ENCODE measurements at places on chromosomes 4 and X.

- DNase-seq, result no peak
Measured at GRCh38 chr4:47101453-47101852, 70.1 kb downstream of the GABRB1 start.

DNA sequence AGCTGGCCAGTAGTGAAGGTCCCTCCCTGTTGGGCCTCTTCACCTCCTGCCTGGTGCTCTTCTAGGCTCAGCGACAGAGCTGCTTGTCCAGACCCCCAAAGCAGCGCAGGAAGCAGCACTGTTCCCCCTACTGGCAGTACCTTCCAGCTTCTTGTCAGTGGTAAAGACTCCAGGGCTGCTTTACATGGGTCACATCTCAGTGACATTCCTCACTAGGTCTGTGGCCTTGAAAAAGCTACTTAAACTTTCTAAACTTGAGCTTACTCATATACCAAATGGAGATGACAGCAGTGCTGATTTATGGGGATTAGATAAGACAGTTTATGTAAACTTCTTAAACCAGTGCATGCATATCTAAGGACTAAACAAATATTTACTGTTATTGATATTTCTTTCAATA, 117.3 kb downstream of the FAT4 start:
- no peak for DNase-seq

- no peak for DNase-seq
Measured at GRCh38 chr4:124708517-124709300, 3.8 kb downstream of the ANKRD50 start.

DNA sequence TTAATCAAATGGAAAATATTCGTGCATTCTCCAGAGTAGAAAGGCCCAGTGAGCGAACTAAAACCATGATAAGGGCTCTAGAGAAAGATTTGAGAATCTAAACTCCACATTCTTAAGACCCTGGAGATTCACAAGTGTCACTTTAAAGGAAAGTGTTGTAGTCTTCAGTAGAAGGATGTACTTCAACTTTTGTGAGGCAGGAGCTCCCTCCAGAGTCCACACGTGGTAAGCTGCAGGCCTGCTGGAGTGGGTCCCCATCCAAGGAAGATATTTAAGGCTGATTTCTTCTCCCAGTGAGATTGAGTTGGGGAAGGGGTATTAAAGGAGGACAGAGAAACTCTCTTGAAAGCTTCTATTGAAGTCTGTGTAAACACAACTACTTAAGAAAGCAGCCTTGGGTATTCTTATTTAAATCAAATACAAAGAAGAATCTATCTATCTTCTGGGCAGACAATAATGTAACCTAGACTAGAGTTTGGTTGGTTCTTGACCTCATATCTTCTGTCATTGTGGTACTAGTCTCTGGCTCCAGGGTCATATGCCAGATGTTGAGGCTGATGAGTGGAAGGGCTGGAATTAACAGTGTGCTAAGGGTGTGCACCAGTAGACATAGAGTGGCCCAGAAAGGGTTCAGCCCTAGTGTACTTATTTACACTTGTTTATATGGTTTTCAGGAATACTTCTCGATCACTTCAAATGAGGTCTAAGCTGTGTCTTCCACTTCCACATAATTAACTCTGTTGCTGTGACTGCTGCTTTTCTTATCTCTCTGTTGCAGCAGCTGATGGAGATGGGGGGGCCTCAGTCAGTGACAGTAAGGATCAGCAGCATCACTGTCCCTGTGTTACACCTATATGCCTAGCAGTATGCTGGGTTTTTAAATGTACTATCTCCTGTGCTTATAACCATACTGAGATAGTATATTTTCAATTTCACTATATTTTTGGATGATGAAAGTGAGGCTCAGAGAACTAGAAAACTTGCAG, 76.1 kb downstream of the HMGB2 start:
- no peak for DNase-seq

DNA sequence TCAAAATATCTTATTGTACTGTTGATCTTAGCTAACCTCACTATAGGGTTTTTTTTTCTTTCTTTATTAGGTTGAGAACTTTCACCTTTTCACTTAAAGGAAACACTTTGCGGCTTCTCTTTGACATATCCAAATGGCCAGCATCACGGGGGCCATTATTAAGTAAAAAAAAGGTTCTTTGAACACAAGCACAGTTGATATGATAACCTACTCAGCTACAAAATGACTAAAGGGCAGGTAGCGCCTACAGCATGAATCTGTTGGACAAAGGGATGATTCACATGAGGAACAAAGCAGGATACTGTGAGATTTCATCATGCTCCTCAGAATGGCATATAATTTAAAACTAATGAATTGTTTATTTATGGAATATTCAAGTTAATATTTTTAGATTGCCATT, 119.6 kb downstream of the CCSER1 start:
- DNase-seq, result no peak

DNA sequence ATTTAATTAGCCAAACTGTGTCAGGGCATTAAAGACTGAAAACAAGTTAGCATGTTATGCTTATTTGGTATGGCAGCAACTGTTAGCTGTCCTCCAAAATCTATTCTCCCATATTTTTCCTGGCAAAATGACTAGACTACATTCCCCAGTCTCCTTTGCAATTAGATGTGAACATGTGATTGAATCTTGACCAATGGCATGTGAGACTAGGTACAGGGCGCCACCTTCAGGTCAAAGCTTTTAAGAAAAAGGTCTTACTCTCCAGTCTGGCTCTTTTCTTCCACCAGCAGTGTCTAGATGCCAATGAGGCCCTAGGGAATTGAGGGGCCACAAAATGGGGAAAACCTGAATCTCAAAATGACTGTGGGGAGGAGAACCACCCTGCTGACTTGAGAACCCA, 408.2 kb downstream of the SMARCA1 start:
- DNase-seq, result no peak

- DNase-seq, result no peak
Measured at GRCh38 chr4:146585761-146586333, 52.8 kb upstream of the POU4F2 start.

GRCh38 chr4:87007528-87008446, 73.0 kb downstream of the AFF1 start:
- no peak for DNase-seq

- no peak for DNase-seq
Measured at GRCh38 chrX:56268888-56269287, 36.7 kb downstream of the KLF8 start.

DNA sequence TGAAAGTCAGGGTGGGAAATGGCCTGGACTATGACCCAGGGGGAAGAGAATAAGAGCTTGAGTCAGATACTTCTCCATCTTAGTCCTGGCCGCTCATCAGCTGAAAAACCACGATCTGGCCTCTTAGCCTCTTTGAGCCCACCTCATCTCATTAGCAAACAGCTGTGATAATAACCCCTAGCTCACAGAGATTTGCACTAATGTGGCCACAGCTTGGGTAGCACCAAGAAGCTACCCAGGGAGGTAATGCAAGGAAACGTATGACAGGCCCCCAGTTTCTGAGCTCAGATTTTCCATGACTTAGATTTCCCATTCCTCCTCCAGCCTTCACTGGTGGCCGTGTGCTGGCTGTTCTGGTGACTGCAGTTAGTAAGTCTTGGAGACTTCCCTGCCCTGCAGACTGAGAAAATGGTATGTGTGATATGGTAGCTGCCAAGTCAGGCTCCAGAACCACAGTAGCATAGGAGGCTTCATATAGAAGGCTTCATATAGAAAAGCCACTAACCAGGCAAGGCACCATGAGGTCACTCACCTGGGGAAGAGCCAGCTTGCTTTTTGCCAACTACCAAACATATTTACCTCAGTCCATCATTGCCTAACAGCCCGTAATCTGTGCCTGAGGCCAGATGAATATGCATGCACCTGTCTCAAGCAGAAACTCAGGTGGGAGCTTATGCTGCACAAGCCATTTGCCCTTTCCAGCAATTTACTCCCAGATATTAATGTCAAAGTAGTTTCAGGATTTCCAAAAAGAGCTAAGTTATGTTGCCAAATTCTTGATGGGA, 51.4 kb upstream of the GABRE start:
- no peak for DNase-seq

- no peak for DNase-seq
Measured at GRCh38 chr4:184364100-184364921, 110.0 kb downstream of the IRF2 start.

DNA sequence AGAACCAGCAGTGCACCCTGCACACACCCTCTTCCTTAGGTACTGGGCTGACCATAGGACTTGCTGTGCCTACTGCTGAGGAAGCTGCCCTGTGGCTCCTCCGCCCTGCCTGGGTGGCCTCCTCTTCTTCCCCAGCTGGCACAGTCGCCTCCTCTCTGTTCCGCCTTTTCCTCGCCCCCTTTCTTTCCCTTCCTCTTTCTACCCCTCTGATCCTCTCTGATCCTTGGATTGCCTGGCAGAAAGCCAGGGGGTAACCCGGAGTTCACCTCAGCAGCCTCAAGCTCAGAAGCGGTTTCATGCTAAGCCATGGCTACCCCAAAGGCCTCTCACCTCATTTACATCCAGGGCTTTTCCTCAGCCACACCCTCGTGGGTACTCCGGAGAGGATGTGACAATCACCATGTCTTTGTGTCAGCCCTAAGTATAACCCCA, 136.2 kb downstream of the SMIM20 start:
- no peak for DNase-seq

DNA sequence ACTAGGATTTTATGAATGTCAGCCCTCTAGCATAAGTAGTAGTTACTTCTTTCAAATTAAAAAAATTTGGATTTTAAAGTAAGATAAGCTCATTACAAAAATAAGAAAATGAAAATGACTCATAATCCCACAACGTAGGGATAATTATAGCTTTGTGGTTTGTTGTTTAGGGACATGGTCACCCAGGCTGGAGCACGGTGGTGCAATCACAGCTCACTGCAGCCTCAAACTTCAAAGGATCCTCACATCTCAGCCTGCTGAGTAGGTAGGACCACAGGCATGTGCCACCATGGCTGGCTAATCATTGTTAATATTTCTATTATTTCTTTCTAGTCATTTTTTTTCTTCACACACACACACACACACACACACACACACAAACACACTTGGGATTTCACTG, 57.6 kb downstream of the PLAC1 start:
- DNase-seq, result no peak

DNA sequence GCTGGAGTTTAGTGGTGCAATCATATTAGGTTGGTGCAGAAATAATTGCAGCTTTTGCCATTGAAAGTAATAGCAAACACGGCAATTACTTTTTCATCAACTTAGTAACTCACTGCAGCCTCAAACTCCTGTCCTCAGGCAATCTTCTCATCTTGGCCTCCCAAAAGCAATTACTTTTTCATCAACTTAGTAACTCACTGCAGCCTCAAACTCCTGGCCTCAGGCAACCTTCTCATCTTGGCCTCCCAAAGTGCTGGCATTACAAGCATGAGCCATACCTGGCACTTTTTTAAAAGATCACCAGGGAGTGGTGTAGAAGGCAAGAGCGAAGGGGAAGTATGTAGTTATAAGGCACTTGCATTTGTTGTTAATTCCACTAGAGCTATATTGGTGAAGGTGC, 491.1 kb upstream of the ADGRL3 start:
- no peak for DNase-seq

DNA sequence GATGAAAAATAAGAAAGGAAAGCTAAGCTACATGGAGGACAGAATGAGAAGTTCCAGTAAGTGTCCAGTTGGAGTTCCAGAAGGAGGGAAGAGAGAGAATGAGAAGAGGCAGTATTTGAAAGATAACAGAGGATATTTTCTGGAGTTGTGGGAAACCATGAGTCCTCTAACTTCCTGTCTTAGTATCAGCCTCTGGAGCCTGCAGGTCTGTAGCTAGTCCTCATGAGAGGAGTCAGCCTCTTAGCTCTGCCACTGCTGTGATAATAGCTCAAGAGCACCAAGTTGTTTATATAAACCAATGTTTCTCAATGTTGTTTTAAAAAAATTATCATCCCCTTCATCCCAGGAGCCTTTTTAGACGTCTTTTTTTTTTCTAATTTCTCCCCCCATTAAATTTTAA, 2.4 kb upstream of the PLAC1 start:
- no peak for DNase-seq

- DNase-seq, result no peak
Measured at GRCh38 chrX:100363896-100364295, 46.2 kb downstream of the PCDH19 start.

GRCh38 chrX:2732076-2732475, 19.8 kb upstream of the XG start:
- DNase-seq, result no peak

DNA sequence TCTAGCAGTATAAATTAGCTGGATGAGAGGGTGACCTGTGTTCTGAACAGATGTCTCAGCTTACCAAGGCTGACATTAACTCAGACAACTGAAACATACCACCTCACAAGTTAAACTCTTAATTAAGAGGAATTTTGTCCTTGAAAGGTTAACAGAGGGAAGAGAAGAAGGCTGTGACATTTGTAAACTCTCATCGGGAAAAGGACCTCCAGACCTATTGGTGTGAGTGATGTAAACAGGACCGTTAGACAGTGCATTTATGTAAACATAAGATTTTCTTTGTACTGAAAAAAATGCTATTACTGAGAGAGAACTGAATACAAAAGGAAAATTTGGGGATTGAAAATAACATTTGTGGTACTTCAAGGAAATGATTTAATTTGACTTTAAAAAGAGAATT, 308.4 kb upstream of the DIAPH2 start:
- DNase-seq, result no peak

DNA sequence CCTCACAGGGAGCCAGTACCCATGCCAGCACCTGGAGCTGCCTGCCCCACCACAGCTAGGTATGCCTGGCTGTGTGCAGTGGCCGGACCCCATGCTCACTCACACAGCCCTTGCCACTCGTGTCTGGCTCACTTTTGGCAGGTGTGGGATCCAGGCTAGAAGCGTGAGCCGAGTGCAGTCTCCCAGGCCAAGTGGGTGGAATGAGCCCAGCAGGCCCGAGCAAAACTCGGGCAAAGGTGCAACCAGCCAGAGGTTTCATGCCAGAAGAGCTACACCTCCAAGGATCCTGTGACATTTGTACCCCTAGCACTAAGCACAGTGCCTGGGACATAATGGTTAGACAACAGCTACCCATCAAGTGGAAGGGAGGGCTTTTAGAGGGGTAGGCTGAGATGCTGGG, 217.8 kb downstream of the NSUN7 start:
- no peak for DNase-seq

DNA sequence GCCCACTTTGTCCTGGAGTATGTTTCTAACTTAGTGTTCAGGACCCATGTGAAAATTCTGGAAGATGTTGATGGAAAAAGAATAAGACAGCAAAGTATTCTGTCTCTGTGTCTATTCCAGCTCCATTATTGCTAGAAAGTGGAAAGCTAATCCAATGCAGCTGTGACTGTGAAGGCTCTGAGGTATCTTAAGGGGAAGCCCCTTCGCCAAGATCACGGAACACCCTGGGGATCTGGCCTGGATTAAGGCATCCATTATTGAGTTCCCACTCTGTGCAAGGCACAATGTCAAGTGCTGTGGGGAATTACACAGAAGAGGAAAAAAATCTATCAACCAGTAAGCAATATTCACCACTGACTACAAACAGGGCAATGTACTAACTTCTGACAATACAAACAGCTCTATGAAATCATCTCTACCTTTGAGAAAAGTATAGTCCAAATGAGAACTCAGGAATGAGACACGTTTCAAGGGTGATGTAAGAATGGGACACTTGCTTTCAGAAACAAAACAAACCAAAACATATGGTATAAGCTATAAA, 222.1 kb downstream of the LDB2 start:
- no peak for DNase-seq

All from cortex of kidney (tissue), 1 donor.